ENCODE measurements at places on chromosomes 4 and X.

DNA sequence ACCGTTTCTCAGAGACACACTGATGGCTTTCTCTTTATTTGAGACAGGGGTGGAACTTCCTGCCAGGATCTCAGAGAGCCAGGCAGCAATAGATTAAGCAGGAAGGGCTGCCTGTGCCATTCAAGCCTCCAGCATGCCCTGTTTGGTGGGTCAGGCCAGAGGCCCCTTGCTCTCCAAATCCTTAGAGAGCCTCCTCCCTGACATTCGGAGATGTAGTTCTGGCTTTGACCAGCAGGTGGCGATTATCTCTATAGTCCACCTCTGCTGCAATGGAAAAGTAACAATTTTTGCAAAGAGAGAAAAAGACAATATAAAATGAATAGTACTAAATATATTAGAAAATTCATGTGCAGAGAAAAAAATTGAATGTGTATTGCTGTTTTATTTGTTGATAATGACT lies 93.9 kb downstream of the NXF2B start:
- no peak for DNase-seq

- no peak for DNase-seq
Measured at GRCh38 chr4:56261027-56261426, 126.3 kb downstream of the AASDH start.

DNA sequence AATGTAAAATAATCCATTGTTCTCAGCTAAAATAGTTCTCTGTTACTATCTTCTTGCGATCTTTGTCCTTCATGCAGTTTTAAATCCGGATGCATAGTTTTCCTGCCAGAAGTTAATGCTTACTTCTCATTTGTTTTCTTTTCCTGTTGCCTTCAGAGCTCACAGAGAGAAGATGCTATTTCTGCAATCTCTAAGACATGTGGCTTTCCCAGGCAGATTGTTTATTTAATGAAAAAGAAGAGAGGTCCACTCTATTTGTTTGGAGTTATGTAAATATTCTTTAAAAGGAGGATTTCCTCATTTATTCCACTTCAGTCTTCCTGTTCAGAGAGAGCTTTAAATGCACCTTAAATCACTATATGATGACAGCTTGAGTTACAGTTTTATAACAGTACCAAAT lies 39.3 kb upstream of the HPGD start:
- DNase-seq = no peak

DNA sequence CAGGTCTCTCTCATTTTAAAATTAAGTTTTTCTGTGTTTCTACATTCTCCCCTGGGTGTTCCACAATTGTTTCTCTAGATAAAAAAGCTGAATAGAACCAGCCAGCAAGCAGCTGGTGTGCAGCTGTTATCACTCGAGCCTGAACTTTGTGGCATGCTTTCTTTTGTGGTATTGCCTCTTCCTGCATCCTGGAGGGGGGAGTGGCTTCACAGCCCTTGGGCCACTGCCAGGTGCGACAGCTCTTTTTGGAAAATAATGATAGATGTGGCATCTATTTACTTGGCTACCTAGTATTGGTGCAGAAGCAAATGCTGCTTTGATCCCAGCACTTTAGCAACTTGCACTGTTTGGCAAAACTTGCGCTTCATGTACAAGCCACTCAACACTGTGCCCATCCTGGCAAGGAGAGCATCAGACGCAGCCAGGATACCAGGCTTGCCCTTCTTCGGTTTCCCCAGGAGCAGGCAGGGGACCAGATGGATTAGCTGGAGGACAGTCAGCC lies 69.4 kb downstream of the HMGB2 start:
- DNase-seq = peak; percentile 52

GRCh38 chr4:102632241-102633065 lies 128.3 kb downstream of the MANBA start:
- DNase-seq = no peak

DNA sequence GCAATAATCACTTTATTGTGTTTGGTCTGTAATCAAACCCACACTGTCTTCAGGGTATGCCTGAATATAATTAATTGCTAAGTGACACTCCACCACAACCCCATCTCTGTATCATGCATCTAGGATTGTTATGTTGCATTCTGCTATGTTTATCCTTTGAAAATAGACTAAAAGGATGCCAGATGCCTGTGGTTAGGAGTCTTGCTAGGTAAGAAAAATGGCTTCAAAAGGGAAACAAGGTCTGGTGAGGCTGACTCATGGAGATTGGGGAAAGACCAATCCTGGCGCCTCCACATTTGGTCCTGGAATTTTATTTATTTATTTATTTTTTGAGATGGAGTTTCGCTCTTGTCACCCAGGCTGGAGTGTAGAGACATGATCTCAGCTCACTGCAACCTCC lies 360.5 kb upstream of the SLC7A11 start:
- no peak for DNase-seq

GRCh38 chr4:163505374-163505773 lies 10.9 kb downstream of the TMA16 start:
- no peak for DNase-seq

DNA sequence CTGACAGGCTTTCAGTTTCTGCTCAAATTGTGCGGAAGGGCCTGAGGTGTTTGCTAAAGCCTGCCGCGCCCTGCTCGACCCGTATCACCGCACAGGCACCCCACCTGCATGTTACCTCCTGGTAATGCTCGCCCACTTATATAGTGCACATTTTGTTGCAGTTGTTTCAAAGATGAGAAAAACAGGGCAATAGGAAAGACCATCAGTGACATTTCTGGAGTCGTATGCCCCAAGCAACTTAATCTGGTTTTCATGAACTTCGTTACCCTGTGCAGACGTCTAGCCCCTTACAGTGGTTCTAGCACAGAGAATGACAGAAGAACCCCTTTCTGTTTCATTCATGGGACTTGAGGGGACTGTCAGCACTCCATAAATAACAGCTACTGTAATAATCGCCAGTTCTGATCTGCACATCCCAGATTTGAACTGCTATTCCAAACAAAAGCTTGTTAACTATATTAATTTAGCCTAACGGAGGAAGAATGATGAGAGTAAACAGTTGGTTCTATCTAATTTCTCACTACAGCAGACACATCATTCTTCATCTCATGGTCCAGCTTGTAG lies 940 bp upstream of the DCTD start:
- no peak for DNase-seq

DNA sequence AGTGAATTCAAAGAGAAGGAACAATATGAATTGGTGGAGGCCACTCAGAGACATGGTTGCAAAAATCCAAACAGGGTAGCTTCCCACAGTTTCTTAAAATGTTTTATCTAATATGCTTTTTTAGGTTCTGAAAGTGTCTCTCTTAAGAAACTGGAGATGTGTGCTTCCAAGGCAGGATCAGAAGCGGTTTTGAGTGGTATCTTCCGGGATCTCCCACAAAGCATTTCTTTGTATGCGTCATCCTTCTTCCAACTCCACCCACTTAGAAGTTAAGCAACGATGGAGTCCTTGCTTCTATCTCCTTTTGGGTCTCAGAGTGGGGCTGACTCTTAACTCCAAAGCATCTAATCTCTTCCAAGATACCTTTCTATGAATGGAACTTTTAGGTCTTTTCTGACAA lies 196.7 kb downstream of the MID1 start:
- no peak for DNase-seq

DNA sequence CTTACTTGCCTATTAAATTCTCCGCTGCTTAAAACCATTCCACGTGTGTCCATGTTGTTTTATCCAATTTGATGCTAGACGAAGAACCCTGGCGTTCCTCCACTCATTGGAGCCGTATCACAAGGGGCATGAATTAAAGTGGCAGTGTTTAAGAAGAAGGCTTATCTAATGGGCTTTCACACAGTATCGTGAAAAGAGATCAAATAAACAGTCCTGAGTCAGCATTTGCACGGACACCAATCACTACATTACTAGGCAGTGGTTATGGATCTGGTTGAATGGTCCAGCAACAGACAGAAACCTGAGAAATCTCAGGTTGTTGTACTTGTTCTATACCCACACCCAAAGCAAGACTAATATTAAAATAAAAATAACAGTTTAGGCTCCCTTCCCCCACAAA lies 671.6 kb downstream of the FAT4 start:
- no peak for DNase-seq

DNA sequence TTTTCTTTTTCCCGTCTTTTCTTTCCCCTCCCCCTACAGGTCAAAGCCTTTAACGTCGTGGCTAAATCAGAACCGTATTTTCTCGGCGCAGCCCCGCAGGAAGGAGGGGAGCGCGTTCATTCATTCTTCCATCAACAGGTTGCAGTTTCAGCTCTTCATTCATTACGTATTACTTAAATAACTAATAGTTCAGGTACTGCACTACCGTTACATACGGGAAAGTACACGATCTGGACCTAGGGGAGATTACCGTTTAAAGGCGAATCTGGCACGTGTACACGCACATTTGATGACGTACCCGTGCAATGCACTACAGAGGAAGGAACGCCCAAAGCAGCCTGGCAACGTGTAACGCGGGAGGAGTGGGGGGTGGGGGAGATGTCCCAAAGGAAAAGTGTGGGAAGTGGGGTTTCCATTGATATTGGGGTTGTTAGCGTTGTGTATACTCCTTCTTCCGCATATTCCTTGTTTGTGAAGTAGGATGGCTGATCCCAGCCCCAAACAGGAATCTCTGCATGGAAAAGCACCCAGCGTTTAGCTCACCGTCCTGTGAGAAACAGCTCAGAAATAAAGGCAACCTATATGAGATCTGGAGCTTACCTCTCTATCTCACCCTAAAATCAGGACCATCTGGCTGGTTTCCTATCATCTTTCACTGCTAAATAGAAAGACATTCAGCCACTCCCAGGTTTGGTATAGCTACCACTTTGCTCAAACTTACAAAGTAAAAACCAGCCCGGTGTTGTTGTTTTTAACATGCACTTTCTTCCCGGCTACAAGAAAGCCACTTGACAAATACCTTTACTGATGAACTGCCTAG lies 585 bp upstream of the SEC24D start:
- DNase-seq = no peak

- no peak for DNase-seq
Measured at GRCh38 chr4:133839326-133839725, 362.3 kb downstream of the PABPC4L start.

DNA sequence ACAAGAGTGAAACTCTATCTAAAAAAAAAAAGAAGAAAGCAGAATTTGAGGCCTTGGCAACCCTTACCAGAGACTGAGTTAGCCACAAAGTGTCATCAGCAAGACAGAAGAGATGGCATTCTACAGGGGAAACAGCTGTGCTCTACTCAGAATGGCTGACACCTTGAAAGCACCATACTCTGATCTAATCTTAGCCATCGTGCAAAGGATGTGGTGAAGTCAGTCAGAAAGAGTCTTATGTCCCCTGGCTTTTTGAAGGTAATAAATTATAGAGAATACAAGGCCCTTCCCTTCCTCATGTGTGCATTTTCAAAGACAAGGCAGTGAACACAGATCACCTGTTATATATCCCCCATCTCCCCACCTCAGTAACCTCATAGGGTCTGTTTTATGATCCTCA lies 13.2 kb downstream of the CLNK start:
- DNase-seq = no peak

DNA sequence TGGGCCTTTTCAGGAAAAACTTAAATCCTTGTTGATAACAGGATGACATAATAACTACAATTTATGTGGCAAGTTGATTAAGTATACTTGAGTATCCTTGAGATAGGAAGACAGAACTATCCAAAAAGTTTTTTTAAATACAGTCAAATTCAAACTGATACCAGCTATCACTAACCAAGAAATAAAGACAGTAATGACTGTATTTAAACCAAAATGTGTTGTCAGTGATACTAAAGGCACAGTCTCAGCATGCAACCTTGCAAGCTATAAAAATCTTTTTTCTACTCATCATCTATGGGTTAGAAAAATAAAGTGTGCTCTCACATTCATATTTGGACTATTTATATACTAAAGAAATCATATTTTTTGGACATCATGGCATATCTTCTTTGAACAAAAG lies 64.7 kb downstream of the PAPSS1 start:
- no peak for DNase-seq

- DNase-seq = no peak
Measured at GRCh38 chr4:23162275-23162674, 469.5 kb downstream of the GBA3 start.

DNA sequence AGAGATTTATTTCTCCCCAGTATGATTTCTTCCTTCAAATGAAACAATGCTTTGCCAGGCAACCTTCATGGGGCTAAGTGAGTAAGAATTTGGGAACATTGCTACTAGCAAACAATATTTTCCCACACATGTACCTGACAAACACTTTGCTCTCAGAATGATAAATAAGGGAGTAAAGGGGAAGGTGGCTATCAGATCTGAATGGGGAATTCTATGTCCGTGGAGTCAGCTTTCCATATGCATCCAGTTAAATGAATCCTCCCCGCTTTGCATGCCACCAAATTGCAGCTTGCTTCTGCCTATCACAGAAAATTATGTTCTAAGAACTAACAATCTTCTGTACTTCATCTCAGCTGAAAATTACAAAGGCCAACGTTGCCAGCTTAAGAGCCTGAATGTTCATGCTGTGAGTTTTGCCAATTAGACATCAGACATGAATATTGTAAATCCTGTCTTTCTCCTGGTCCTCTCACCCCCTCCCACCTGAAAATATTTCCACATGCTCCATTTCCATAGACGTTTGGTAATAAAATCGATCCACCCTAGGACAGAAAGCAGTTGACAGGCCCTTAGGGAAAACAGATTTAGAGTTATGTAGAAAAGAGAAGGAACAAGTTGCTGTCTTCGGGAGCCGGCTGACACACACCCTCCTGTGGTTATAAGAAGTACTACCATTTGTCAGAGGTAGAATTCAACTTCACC lies 6.3 kb downstream of the MEPE start:
- DNase-seq = no peak

DNA sequence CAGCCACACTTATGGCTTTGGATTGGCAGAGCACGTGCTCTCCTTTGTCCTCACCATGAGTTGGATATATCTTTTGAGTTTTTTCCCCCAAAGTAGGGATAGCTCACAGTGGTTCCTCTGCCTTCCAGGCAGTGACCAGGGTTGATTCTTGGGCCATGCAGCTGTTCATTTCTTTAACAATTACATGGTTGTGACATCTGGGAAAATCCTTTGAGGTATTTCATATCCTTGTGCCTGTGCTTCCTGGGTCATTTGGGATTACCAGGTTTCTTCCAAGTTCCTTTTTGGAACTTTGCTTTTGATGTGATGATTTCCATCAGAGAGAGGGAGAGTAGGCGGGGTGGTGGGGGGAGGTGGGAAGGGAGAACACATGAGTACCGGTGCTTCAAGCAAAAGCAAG lies 15.6 kb downstream of the BCORL1 start:
- DNase-seq = no peak

DNA sequence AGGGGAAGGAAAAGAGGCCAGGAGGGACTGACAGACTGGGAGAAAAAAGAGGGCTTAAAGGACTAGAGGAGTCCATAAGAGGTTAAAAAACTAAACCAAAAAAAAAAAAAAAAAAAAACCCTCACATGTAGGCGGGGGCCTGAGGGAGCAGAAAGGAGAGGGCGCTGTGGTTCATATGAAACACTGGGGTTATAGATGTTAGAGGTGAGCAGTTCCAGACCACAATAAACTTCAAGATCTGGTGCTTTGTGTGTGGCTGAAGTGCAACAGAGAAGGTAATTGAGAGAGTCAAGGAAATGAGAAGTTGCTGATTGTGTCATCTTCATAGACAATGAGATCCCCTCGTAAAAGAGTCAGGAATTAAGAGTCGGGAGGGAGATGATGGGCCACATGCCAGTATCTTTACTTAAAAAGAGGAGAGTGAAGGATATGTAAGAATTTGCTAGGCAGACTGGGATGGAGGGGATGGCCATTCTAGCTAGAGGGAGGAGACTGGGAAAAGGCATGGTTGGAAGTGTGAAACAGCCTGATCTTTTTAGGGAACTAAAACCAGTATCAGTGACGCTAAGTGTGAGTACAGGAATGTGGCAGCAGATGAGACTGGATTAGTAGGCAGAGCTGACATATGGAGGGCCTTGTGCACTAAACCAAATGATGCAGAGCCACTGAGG lies 18.4 kb upstream of the OGT start:
- no peak for DNase-seq

- no peak for DNase-seq
Measured at GRCh38 chr4:14125375-14126129, 498.0 kb upstream of the BOD1L1 start.
